Renal cortex interstitium (tissue), 15 donors: ENCODE measurements at places on chromosomes 11 and 22. TPM values are rescaled to one million over a fixed set of nuclear protein-coding genes. Genes with fewer than 3 reads are reported as not detected.

Gene VSIG2
- 4.9 TPM for polyA plus RNA-seq

Gene TIMP3
- 120 TPM for polyA plus RNA-seq

DNA sequence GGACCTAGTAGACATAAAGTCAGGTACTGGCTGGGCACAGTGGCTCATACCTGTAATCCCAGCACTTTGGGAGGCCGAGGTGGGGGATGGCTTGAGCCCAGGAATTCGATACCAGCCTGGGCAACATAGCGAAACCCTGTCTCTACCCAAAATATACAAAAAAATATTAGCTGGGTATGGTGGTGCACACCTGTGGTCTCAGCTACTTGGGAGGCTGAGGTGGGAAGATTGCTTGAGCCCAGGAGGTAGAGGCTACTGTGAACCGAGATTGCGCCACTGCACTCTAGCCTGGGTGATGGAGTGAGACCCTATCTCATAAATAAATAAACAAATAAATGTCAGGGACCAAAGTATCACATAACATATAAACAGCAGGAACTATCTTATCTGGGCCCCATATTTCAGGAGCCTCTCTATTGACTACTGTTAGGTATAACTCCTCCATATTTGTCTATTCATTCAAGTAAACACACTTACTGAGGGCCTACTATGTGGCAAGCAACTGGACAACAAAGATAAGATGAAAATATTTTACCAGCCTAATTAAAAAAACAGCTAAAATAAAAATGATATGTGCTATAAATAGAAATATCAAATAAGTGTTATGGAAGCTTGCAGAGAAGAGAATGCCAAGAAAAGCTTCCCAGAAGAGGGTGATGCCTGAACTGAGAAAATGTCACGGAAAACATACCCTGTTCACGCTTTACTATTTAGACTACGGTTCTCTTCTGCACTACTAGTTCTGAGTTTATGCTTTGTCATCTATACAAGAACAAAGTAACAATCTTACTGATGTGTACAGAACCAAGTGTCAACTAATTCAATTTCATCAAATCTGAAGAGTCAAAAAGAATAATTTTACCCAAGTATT, 2.0 kb downstream of the NUP98 start:
- no peak for DNase-seq

DNA sequence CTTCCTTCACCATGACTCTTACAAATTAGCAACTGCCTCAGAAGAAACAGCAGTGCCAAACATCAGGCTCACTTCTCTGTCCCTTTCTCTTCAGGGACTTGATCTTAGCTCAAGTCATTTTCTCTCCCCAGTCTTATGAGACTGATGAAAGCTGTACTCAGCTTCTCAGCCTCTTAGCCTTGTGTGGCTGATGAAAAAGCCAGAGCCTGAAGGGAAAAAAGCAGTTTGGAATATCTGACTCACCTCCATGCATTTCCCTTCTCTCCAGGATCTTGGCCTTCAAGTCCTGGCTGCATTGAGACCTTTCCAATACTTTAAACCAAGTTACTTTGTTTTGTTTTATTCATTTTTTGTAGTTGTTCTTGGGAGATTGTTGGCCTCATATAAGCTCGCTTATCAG, 195.9 kb downstream of the SPON1 start:
- no peak for DNase-seq
